ENCODE measurements at places on chromosomes 7 and 10.

- no peak for DNase-seq
These were observed 18.1 kb upstream of the MACC1 start for GRCh38 chr7:20235288-20235687.

GRCh38 chr7:98284335-98285036, 3.0 kb downstream of the BRI3 start:
- no peak for DNase-seq

GRCh38 chr10:6195376-6195775, 7.4 kb upstream of the PFKFB3 start:
- no peak for DNase-seq

DNA sequence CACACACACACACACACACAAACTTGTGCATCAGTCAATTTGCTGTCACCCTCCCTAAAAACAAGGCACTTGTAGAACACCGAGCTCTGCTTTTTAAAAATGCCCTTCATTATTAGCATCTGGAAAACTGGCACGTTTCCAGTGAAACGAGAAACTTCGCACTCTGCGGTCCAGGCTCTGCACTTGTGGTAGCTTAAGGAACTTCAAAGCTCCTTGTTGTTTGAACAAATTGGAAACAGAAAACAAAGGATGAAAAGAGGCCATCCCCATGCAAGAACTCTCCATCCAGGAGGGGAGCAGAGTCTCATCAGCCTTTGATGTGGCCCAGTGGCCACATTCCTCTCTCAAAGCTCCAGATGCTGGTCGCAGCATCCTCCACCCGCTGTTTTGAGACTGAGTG, 105.1 kb downstream of the C10orf90 start:
- no peak for DNase-seq

- no peak for DNase-seq
These were observed 27.4 kb downstream of the POM121L12 start for GRCh38 chr7:53062796-53063195.

DNA sequence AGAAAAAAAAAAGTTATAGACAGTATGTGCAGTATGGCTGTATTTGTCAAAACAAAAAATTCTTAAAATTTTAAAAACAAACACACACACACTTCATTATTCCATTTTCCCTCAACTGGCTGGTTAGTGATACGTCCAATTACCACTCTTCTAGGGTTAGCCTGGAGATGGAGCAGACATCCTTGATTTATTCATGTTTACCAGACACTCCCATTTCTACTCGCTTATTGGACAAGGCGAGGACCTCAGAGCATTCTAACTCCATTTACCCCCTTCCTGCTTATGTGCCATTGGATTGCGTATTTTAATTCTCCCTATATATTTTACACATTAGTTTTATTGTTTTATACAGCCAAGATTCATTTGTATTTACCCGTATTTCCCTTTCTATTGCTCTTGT, 8.5 kb upstream of the CDH23 start:
- DNase-seq, result no peak

DNA sequence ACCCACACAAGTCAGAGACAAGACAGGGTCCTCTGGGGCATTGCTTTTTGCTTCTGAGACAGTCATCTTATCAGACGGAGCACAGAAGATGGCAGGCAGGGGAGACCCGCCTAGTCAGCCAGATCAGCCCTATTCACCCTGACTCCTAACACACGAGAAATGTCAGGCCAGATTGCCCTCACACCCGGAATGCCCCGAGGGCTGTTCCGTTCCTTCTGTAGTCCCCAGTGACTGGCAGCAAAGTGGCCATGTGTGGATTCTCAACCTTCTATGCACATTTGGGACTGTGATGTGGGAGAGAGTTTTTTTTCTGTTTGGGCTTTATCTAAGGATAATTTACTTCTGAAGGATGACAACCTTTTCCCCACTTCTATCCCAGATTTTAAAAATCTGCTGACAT, 35.5 kb upstream of the TBX20 start:
- no peak for DNase-seq
